Effector CD8-positive, alpha-beta T cell (primary cell): ENCODE measurements at places on chromosomes 4 and X.

- DNase-seq = no peak
These were observed 251.1 kb downstream of the DCLK2 start for GRCh38 chr4:150329373-150329772.

DNA sequence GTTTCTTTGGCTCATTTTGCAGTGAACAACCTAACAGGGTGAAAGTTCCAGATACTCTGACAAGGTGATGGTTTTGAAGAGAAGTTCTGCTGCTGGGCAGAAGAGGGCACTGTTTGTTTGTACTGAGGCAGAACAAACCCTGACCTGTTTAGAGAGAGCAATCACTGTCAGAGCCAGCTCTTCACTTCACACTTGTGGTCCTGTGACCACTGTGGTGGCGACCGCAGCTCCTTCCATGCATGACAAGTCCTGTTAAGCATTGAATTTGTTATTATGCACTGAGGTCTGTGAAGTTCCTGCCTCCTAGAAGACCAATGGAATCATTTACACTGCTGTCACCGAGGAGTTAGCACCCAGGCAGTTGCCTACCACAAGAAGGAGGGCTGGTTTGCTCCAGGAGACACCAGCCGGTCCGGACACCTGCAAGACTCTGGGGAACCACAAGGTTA lies 86.6 kb downstream of the ZNF330 start:
- DNase-seq = peak; percentile 1

GRCh38 chr4:148452970-148453369 lies 10.8 kb upstream of the NR3C2 start:
- no peak for DNase-seq

- no peak for DNase-seq
These were observed 9.1 kb downstream of the LAMTOR3 start for GRCh38 chr4:99885063-99885664.

DNA sequence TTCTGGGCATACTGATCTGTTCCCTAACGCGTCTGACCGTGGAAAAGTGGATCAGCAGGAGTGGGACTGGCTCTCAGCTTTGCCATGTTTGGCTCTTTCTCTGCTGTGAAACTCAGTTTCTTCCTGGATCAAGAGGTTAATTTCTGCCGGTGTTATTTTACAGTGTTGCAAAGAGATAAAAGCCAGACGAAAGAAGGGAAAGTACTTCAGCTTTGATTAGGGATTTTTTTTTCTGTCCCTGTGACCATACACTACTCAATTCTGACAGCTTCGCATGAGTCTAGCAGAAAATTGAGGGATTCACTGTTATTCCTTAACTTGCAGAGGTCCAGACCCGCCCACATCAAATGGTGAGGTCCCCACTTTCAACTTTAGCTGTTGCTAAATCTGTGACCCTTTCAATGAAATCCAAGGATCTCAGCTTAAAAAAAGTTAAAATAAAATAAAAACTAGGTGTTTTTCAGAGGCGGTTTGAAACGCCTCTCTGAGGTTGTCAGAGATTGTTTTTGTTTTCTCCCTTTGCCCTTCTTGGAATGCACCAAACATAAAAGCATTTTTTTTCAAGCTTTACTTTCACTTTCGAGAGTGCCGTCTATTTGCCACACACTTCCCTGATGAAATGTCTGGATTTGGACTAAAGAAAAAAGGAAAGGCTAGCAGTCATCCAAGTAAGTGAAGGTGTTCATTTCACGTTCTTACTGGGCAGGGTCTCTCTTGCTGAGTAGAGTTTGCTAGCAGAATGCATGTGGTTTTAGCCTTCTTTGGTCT lies at the start of gene TLR3:
TLR3 (plus strand) TSS at position 576 of the 768 bp plus-strand sequence. CDS start 7,464 bp downstream, outside the sequence.
- no peak for DNase-seq

- DNase-seq = no peak
These were observed 142.6 kb downstream of the EGF start for GRCh38 chr4:110055158-110055768.

DNA sequence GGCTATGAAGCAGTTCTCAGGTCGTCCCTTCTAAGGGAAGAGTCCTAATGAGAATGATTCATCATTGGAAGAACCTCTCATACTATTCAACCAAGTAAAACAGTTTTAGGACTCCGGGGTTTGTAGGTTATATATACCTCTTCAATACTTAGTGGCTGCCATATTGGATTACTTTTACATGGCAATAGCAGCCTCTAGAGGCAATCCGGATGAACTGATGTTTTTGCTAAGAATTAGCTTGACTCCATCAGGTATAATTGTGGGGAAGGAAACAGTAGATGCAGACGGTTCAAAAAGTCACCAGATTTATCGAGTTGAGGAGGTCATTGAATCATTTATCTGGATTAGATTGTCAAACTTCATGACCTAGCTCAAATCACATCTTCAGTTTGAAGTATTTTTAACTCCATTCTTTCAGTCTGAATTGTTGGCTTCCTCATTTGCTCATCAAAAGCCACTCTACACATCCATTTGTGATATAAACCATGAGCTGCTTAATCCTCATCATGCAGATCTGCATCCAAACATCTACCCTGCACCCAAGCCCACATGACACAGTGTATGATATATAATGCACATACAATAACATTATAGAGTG lies 28.4 kb downstream of the GUCY1B1 start:
- DNase-seq = no peak

GRCh38 chr4:75878246-75878756 lies 24.0 kb downstream of the PPEF2 start:
- DNase-seq = no peak

DNA sequence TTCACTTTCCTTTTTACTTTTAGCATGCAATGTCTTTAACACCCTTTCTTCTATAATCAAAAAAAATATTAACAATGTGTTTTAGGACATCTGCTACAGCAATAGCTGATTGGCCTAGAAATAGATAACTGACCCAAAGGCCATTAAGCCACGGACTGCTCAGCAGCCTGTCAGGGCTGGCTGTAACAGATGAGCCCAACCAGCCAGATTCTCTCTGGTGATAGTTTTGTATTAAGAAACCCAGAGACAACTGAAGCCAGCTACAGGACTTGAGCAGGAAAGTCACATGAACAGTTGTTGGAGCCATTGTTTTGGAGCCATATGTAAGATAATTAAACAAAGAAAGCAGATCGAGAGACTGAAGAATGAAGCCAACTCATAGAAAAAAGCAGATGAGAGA lies 80.3 kb downstream of the DDIT4L start:
- no peak for DNase-seq

- no peak for DNase-seq
These were observed 17.4 kb downstream of the C4orf51 start for GRCh38 chr4:145697332-145697731.

DNA sequence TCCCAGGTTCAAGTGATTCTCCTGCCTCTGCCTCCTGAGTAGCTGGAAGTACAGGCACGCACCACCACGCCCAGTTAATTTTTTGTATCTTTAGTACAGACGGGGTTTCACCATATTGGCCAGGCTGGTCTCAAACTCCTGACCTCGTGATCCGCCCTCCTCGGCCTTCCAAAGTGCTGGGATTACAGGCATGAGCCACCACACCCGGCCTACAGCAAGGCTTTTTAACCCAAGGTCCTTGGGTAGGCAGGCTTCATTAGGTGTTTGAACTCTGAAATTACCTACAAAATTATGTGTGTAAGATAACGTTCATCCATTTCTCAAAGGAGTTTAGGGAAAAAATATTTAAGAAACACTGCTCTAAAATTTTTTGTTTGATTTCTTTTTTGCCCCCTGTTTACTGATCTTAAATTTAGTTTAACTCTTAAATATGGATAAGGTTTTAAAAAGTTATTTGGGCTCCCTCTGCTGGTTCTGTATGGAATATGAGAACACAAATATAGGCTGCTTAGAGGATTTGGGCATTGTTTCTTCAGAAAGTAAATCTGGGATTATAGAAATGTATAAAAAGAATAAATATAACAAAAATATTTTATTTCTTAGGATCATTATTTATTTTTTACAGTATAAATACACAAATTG lies 92.8 kb downstream of the CBR4 start:
- no peak for DNase-seq

DNA sequence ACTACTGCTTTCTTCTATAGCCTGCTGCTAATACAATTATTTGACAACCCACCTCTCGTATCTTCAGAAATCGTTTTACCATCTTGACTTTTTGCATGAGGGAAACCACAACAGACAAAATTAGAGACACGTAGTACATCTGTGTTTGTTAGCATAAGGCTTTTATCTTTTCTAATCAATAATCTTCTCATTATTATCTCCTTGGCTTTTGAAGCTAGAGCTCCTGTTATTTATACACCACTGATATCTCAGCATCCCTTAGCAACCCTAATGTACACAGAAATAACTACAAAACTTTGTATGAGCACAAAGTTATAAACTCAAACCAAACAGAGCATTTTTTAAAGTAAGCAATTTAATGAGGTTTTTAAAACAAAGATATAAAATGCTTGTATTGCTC lies 39.7 kb downstream of the CORIN start:
- no peak for DNase-seq

DNA sequence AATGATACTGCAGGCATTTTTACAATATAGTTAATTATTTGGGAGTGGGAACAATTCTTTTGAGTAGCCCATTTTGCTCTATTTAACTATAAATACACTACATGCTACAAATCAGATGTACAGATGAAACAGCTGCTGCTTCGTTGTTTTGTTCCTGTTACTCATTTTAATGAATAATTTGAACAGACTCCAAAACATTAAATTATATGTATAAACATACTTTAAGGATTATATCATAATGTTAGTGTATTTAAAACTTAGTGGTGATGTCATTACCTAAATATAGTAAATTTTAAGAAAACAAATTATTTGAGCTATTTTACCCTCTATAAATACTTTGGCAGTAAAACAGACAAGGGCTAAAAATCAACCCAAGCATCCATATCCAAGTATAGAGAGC lies 60.7 kb downstream of the GAB1 start:
- DNase-seq = no peak

- no peak for DNase-seq
These were observed 17.5 kb upstream of the MAGEA10 start for GRCh38 chrX:152155766-152156310.

- no peak for DNase-seq
These were observed 401 bp upstream of the EDNRA start for GRCh38 chr4:147480502-147480890.

GRCh38 chr4:15242021-15242420 lies 185.8 kb upstream of the C1QTNF7 start:
- no peak for DNase-seq

- no peak for DNase-seq
These were observed 1.0 kb downstream of the NDST3 start for GRCh38 chr4:118035309-118035708.

DNA sequence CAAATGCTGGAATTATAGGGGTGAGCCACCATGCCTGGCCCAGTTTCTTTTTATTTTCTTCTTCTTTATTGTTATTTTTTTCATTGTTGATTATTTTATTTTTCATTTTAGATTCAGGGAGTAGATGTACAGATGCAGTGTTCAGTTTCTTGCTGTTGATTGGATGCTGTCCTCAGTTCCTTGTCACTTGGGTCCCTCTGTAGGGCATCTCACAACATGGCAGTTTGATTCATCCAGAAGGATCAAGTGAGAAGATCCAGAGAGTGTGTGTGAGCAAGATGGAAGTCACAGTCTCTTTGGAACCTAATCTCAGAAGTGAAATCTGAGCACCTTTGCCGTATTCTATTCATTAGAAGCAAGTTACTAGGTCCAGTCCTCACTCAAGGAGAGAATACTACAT lies 20.9 kb downstream of the HMGB3 start:
- no peak for DNase-seq

DNA sequence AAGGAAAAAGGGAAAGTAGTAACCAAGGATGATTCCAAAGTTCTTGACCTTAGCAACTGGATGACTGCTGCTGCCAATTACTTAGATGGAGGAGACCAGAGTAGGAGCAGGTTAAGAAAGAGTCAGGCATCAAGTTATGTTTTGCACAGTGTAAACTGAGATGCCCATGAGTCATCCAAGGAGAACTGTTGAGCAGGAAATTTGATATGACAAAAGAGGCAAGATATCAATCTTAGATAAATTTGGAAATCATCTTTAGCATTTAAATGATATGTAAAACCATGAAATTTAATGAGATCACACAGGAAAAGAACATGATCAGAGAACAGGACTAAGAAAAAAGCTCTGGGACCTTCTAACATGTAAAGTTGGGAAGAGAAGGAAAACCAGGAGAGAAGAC lies 361.3 kb downstream of the OPHN1 start:
- DNase-seq = no peak

GRCh38 chr4:37970702-37971101 lies 10.5 kb downstream of the PTTG2 start:
- no peak for DNase-seq

DNA sequence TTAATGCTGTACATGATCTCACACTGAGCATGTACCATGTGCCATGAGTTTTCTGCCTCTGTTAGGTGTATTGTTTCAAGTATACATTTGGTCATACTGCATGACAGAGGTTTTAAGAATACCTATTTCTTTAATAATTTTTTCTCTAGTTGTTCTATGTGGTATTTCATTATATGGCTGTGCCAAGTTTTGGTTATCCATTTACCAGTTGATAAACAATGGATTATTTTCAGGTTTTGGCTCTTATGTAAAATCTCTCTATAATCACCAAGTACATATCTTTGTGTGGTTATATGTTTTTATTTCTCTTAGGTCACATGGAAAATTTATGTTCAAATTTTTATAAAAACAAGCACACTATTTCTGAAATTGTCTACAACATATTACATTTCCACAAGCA lies 221.9 kb downstream of the GPM6A start:
- DNase-seq = no peak

DNA sequence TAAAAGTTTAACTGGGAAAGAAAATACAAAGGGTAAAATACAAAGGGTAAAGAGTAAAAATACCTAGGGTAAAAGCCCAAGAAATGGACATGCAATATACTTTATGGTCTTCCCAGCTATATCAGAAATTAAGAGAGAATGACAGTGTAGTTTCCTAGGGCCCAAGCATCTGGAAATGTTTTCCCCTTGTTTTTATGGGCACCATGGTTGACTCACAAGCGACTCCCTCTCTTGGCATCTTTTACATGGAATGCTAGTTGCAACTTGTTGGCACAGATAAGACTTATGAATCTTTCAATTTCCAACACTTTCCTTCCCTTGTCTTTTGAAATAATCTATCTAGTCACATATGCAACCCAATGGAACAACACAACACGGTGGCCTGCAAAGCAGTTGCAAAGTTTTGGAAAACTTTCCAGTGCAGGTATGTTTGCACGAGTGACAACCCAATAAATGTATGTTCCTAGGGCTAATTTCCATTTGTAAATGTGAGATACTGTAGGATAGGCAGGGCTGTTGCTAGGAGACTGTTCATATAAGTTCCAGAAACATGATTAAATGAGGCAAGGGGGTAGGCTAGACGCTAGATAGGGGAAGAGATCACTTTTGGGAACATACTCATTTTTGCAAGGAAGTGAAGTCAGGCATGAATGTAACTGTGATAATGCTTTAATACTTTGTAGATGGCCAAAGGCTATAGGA lies 36.4 kb upstream of the CWH43 start:
- DNase-seq = no peak

GRCh38 chr4:41256740-41257256 lies at the start of gene UCHL1:
TSS of gene UCHL1 (plus strand) at chr4:41256928. CDS start at chr4:41256977, 49 bp downstream.
- DNase-seq = no peak

GRCh38 chr4:138697851-138698250 lies 317.7 kb upstream of the NOCT start:
- DNase-seq = no peak

GRCh38 chrX:139826065-139827044 lies 106.5 kb downstream of the ATP11C start:
- no peak for DNase-seq
